Left ventricle myocardium superior (tissue), 1 donor: ENCODE measurements at places on chromosomes 3 and 15. TPM values are rescaled to one million over a fixed set of nuclear protein-coding genes. Genes with fewer than 3 reads are reported as not detected.

GRCh38 chr3:179544981-179545645 lies 17.6 kb upstream of the ACTL6A start:
- no peak for DNase-seq

GRCh38 chr15:60004009-60004845 lies at the start of gene FOXB1:
Gene FOXB1, plus strand, starts transcription at chr15:60004311. Its CDS starts 653 bp downstream, at chr15:60004964.
- no peak for DNase-seq

- no peak for DNase-seq
These were observed 170.2 kb upstream of the SMAD3 start for GRCh38 chr15:66894986-66895780.

CCDC33 gene
- total RNA-seq, result not detected
